Activated T-cell treated with anti-CD3 and anti-CD28 coated beads, Interleukin-2, amount 50 U/mL, for 24 hours (primary cell): ENCODE measurements at places on chromosomes 2 and 18.

DNA sequence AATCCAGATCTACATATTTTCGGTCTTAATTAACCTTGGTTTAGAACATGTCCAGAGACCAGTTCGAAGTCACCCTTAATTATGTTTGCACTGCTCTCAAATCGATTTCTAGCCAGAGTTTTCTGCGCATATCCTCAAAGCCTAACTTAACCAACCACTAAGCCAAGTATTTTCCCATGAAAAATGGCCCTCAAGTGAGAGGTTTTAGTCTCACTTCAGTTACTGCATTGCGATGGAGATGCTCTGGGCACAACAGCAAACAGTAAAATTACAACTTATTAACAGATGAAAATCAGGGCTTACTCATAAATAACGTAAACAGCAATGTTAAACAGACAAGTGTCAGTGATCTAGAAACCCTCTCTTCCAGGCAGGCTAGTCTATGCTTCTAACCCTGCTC lies 4.5 kb downstream of the RTN4 start:
- no peak for DNase-seq

- no peak for DNase-seq
These were observed 159.3 kb downstream of the PTH2R start for GRCh38 chr2:208565690-208566416.

DNA sequence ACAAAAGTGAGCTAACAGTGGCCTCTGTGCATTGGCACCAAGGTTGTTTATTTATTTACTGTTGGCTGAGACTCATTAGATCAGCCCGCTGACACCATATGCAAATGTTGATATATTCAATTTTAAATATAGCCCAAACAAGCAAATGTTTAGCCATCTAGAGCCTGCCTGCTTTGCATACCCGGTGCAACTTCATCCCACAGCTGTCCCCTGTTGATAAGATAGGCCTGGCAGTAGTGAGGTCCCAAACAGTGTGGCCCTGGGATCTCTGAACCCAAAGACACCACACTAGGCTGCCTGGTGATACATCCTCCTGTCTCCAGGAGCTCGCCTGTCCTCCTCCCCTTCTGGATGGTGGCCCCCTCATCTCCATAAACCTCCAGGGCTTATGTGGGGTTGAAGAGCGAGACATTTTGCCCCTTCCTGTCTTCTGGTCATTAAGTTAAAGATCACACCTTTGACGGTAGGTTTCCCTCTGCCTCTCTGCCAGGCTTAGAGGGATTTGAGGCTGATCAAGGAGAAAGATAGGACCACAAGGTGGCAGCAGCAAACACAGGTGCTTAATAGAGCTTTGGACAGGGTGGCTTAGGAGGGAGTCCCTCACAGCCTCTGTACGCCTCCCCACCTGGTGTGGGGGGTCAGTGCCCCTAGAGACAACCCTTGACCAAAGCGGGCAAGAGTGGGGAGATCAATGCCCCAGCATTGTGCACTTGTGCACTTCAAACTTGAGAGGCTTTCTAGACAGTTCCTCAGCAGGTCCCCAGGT lies 23.7 kb upstream of the MYO5B start:
- DNase-seq = peak; percentile 33

DNA sequence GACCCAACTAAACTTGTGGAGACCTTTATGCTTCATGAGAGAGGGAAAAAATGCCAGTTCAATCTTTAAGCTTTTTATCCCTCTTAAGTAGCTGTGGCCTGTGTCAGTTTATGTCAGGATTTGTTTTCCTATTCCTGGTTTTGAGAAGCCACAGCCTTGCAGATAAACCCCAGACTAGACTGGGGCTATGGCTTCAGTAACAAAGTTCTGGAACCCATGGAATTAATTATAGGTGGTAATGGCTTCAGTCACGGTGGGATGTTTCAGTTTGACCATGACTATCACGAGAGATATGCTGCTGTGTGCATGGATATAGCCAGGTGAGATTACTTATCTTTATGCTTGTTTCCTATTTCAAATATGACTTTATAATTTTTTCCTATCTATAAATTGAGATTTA lies 134.8 kb downstream of the RAPGEF4 start:
- no peak for DNase-seq

DNA sequence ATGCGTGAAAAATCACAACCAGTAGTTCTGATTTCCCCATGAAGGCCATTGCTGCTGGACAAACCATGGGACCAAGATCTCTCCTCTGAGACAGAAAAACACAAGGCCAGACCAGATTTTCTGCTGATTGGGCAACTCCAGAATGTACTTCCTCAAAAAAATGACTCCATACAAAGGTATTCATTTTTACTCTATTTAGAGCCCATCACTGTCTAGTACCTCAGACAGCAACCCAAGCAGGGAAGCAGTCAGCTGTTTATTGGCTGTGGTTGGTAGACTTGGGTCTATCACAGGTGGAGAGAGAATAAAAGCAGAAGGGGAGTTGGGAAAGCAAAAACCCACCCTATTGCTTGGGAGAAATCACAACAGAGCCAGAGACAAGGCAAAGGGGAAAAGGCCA lies 219.9 kb downstream of the PIK3C3 start:
- no peak for DNase-seq

DNA sequence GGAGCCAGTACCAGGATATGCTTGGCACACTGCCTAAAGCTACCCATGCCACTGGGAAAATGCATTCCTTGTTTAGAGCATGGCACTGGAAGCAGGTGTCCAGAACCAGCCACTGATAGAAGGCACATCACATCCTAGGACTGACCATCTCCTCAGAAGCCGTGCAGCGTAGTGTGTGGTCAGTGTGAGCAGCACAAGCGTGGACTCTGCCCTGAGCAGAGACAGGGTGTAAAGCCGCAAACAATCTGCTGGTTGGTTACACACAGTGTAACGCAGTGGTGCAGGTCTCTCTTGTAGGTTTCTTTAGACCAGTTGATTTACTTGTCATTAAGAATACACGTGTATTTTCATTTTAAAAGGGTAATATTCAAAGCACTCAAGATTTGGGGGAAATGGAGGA lies 377.8 kb upstream of the HS6ST1 start:
- no peak for DNase-seq

- no peak for DNase-seq
These were observed 494.7 kb downstream of the STK39 start for GRCh38 chr2:167752734-167753133.

- no peak for DNase-seq
These were observed 71.4 kb downstream of the TRIB2 start for GRCh38 chr2:12787891-12788801.

DNA sequence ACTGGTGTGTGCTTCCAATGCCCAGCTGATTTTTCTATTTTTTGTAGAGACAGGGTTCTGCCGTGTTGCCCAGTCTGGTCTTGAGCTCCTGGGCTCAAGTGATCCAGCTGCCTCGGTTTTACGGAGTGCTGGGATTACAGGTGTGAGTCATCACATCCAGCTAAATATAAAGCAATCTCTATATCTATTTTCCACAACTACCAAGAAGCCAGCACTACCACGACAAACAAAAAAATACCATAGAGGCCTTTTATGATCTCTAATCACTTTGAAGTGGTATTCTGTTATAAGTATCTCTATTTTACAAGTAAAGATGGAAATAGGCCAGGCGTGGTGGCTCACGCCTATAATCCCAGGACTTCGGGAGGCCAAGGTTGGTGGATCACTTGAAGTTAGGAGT lies 34.7 kb downstream of the C2orf74 start:
- no peak for DNase-seq

GRCh38 chr18:3114026-3114425 lies 101.1 kb upstream of the LPIN2 start:
- no peak for DNase-seq

DNA sequence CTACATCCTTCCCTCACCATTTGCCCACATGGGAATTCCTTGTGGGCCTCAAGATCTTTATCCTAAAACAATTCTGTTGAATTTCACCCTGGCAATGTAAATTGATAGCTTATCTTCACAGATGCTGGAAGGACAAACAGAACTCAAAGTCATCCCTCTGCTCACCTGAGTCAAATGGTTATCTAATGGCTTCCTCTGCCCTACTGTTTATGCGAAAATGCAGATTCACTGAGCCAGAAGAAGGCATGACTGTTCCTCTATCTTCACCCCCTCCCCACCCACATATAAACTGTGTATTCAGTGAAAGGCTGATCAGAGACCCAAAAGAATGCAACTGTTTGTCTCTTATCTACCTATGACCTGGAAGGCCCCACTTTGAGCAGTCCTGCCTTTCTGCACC lies 43.9 kb upstream of the VWA3B start:
- no peak for DNase-seq

DNA sequence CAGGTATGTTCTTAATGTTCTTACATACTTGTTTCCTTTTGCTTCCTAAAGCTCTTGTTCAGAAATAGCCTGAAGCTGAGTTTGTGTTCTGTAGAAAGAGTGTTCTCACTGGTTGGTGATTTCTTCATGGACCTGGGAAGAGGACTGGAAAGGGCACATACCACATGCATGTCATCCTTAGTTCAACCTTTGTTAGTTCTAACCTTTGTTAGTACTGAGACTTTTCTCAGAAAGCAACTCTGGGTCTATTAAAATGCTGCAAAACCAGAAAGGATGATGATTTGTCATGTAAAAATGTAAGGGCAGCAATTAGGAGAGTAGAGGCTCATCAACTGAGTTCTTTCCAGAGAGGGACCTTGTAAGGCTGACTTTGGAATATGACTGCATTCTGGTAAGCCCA lies 2.5 kb upstream of the FAP start:
- no peak for DNase-seq
